Trophoblast cell (in vitro differentiated cells and primary cell): ENCODE measurements at places on chromosomes 12 and 14.
A peak's percentile ranks its signal among the peaks of the same experiment; 100 is the strongest.

DNA sequence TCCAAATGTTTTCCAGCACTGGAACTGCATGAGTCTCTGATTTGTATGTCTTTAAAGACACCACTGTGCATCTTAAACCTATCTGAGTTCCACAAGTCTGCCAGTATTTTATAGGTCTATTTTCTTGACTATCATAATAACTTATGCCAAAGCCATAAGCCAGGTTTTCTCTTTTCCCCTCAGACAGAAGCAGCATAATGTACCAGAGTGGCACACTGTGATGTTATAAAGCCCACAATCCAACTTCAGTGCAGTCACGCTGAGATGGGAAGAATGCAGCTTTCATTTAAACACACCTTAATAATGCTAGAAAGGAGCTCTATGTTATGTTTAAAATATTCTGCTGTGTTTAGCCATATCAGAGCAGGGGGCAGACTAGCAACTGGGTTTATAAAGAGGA, 923.3 kb downstream of the DIO2 start:
- no peak for DNase-seq

DNA sequence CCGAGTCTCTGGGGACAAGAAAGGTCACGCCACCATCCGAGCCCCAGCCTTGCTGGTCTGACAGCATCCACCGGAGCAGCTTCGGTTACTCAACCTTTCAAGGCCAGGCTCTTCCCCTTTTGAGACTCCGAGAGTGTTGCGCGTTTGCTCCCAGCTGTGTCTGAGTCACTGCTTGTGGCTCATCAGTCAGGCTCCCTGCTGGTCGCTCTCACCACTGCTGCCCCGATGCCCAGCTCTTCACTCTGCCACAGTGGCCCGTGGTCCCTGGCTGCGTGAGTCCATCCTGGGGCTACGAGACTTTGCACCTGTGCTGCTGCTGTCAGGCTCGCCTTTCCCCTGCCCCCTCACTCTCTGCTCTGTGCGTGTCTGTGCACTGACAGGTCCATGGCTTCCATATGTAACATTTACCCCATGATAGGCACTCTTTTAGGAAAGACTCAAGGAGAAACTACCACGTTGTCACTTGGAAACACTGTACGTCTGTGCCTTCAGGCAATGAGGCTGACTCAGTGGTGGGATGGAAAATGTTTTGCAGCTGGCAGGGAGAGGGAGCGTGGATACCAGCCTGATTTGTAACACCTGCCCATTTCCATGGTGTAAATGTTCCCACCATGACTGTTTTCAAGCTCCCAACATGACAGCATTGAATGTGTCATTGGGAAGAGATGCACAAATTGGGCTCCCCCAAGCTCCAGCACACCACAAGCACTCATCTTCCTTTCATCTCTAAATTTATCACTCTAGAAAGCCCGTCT, 350.7 kb downstream of the TMEM132D start:
- DNase-seq = no peak

DNA sequence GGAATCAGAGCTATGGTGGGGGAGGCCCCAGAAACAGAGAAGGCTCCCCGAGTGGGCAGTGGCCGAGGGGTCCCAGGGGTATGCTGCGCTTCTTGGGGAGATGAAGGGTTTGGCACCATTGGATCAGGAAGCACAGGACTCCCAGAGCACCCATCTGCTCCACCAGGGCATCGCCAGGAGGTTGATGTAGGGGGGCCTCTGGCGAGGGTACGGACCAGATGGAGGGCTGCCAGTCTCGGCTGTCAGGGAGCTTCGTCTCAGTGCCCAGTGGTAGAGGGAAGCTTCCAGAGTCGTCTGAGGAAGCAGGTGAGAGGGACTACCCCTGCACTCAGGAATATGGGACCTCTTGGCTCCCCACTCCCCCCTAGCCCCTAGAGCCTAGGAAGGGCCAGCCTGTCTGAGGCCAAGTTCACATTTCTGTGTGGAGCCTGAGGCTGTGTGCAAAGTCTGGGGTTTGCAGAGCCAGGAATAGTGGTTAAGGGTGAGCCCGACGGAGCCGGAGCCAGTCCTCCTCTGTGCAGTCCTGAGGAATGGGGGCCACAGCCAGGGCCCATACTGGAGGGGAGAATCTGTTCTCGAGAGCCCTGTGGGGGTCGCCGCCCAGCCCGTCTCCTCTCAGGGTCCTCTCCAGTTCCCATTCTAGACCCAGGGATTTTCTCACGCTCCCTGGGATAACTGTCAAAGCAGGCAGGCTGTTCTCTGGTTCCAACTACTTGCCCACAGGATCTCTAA, 10.2 kb downstream of the SLC48A1 start:
- no peak for DNase-seq

- DNase-seq = no peak
Observed at GRCh38 chr12:12166751-12167150, 96.0 kb downstream of the BCL2L14 start.

- peak; percentile 7 for DNase-seq
Observed at GRCh38 chr14:71060825-71061455, 153.7 kb downstream of the PCNX1 start.

DNA sequence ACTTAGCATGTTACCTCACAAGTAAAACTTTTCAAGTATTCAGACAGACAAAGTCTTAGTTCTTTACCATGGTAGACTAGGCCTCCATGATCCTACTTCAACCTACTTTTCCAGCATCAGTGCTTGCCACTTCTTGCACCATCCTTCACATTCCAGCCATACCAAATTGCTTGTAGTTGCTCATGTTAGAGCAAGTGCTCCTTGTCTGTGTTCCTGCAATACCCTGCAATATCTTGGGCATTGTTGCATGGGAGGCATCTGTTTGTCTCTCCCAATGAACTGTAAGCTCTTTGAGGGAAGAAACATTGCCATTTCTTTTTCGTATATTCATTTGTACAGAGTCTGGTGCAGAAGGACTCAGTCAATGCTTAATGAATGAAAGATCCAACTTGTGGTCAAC, 78.0 kb downstream of the SRGAP1 start:
- DNase-seq = peak; percentile 95

DNA sequence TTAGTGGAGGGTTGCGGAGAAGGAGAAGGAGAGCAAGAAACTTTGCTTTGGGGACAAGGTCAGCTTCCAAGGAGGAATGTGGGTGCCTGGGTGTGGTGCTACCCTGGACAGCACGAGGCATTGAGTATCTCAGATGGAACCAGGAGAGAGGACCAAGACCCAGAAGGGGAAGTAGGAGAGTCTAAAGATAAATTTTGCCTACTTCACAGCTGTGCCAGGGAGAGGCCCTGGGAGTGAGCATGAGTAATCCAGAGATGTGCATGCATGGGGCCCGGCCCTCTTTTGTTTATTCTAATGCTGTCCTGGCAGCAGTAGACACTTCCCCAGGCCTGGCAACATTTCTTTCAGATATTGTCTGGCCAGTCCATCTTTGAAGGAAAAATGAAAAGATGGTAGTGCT, 49.5 kb upstream of the GNPNAT1 start:
- no peak for DNase-seq

GRCh38 chr12:77323788-77324415, 258.5 kb upstream of the E2F7 start:
- no peak for DNase-seq

DNA sequence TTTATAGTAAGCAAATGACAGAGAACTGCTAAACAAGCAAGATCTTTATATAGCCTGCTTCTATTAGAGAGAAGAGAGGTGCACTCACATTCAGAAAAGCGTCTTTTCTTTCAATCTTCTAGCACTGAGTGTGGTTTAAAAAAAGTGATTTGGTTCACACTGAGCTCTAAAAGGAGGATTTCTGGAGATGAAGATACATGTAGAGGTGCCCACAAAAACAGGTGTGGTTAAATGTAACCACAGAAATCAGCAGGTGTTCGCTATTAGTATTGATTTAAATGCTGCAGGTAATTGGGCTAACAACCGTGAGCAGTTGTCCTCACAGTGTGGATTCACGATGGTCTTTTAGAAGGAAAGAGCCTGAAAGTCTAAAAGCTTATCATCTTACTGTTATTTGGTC, 10.7 kb downstream of the PKP2 start:
- no peak for DNase-seq

DNA sequence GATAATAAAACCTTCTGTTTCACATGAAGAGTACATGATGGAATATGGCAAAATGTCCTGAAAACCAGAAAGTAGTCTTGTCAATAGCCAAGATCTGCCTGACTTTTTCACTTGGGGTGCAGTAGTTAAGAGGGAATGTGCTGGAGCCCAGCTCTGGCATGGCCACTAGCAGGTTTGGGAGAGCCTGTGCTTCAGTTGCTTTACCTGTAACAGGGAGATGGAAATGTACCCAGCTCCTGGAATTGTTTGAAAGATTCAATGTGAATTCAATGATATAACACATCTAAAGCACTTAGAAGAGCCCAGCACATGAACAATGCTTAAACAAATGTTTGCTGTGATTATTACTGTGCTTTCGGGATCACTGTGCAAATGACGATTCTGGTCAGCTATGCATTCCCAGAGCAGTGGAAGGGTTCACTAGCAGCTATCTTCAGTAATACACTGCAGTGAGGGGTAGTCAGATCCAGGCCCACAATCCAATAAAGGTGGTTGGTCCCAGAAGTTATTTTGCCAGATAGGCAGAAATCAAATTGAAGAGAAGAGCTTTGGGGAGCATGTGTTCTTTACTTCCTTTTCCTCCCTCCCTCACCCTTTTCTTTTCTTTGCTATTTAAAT, 224.9 kb downstream of the APAF1 start:
- no peak for DNase-seq

DNA sequence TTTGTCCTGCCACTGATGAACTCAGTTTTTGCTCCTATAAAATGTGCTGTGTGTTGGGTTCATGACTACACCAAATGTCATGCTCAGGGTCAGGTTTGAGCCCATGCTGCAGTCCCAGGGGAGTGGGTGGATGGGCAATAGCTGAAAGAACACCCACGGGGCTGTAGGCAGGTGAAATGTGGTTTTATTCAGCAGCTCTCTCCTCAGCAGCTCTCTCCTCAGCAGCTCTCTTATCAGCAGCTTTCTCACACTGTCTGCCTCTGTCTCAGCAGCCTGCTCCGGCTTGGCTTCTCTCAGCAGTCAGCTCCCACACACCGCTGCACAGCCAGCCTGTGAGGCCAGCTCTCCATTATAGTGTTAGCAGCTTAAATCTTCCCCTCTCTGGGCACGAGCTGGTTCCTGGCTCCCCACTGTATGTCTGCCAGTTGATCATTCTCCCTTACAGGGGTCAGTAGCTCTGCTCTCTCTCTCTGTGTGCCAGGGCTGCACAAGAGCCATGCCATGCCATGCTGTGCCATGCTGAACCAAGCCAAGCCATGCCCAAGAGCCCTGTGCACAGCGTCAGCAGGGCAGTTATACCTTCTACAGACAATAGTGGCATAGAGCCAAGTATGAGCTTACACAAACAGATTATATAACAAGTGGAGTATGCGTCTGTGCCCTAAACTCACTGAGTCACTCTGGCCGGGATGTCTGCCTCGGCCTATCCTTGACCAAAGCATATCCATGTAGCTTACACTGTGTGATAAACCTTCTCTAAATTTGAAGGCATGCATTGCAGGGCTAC, 303.3 kb upstream of the TMPO start:
- DNase-seq = no peak

- DNase-seq = no peak
Observed at GRCh38 chr12:22105542-22105941, 59.5 kb downstream of the CMAS start.

- peak; percentile 54 for DNase-seq
Observed at GRCh38 chr12:13208533-13209435, 12.3 kb downstream of the EMP1 start.

- no peak for DNase-seq
Observed at GRCh38 chr12:22562036-22563028, 18.0 kb upstream of the C2CD5 start.

- DNase-seq = no peak
Observed at GRCh38 chr12:6570264-6570887, 2.3 kb upstream of the NOP2 start.

DNA sequence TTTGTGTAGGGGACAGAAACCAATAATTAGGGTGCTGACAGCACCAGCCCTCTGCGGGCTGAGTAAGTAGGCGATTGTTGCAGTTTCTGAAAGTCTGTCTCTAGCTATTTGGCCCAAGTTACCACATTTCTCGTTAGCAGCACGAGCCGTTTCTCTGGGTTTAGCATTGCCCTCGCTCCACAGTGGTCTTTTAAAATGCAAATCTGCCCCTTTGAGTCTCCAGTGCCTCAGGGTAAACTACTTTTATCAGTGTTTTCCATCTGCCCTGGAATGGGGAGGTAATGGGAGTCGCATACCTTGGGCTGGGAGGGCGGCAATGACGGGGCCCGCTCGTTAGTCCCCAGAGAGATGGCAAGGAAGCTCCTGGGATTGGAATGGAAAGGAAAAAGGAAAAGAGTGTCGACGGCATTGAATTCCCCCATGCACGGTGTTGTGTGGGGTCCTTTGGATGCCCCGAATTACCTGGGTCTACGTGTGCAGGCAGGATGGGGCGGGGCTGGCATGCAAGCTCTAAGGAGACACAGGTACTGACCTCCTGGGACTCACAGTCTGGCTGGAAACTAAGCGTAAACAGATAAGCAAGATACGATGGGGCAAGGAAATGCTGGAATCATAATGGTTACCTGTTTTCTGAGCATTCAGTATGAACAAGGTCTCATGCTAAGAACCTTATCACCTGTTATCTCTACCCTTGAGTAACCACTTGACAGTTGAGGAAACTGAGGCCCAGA, 131.8 kb upstream of the MAP1LC3B2 start:
- DNase-seq = peak; percentile 92

GRCh38 chr12:108668542-108668941, 34.8 kb upstream of the SELPLG start:
- no peak for DNase-seq

DNA sequence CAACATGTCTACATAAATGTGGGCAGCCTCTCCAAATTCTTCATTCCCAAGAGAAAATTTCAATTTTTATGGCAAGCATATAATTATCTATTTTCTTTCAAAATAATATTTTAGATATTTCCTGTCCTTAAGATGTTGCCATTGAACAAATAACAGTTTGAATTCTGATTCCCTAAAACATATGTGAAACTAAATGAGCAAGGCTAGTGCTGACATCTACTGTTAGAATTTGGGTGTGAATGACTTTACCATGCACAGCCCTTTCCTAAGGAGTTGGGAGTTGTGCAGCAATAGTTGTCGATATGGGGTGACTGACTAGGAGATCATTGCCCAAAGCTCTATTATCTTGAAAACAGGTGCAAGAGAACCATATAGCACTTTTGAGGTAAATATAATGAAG, 108.2 kb upstream of the SLC38A4 start:
- peak; percentile 52 for DNase-seq

DNA sequence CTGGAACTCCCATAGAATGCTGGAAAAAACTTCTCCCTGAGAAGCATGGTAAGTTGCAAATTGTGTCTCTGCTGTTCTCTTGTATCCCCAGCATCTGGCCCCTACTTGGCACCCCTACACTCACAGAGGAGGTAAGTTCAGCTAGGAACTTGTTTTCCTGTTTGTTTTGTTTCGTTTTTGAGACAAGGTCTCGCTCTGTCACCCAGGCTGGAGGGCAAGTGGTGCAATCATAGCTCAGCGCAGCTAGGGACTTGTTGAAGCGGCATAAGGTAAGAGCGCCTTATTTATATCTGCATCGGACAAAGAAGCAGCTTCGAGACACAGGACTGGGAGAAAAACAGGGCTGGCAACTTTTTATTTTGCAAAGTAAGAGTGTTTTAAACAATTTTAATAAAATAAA, 18.5 kb upstream of the ANO2 start:
- DNase-seq = peak; percentile 75
